ENCODE measurements at places on chromosomes 16 and 17. TPM values are rescaled to one million over a fixed set of nuclear protein-coding genes. Genes with fewer than 3 reads are reported as not detected.

CCL17 gene
- not detected for total RNA-seq

DNA sequence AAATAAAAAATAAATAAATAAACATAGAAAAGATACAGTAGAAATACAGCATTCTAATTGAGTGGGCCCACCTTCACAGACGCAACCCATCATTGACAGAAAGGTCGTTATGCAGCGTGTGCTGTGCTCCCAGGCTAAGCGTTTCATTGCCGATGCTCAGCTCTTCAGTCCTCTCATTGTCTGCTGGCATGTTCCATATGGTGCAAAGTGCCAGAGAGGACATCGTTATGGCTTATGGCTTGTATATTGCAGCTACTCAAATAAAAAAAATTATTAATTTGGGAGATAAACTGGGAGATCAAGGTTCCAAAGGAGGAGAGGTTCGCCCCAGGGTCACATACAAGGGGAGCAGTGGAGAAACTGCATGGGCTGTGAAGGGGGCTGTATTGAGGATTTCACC, 11.3 kb upstream of the UBALD2 start:
- no peaks in the 10 kb centered on the region for H3K4me1 ChIP-seq
- H3K4me3 ChIP-seq: no peak overlapping the region
- DNase-seq: peak; percentile 14
- H3K27ac ChIP-seq: no peak overlapping the region

DNA sequence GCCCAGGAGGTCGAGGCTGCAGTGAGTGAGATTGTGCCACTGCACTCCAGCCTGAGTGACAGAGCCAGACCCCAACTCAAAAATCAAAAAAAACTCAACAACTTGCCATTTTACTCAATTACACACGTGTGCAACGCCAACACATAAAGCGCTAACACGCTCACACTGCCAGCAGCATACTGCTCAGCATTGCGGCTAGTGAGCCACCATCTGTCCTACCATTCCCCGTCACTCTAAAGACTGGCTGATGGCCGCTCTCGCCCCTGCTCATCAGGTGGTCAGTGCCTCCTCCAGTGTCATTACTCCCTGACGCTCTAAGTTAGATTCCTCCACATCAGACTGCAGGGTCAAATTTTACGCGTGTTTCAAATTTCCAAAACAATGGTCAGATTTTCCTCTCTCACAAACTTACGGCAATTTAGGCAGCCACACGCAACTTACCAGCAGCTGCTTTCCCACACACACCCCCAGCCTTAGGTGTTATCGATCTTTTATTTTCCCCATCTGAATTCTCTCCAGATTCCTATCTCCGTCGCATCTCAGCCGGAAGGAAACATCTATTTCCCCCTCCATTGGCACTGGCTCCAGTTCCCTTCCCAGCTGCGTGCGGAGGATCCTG, 240.8 kb downstream of the C16orf95 start:
- H3K36me3 ChIP-seq: no peaks in the 10 kb centered on the region
- H3K4me1 ChIP-seq: no peaks in the 10 kb centered on the region
- H3K4me3 ChIP-seq: no peak overlapping the region
- no peaks in the 10 kb centered on the region for H3K27me3 ChIP-seq
- DNase-seq: peak; percentile 43

GRCh38 chr17:40561294-40561870, 3.9 kb downstream of the CCR7 start:
- no peaks in the 10 kb centered on the region for H3K27me3 ChIP-seq
- H3K27ac ChIP-seq: no peak overlapping the region
- H3K36me3 ChIP-seq: no peaks in the 10 kb centered on the region
- DNase-seq: no peak

- no peak overlapping the region for H3K4me3 ChIP-seq
- H3K36me3 ChIP-seq: no peaks in the 10 kb centered on the region
- no peaks in the 10 kb centered on the region for H3K4me1 ChIP-seq
Measured at GRCh38 chr16:6057821-6058220, 960.2 kb upstream of the EEF2KMT start.

Data from sigmoid colon (tissue), 7 donors.